Stimulated activated CD8-positive, alpha-beta memory T cell treated with anti-CD3 and anti-CD28 coated beads, Interleukin-15, amount 100 ng/mL, for 48 hours (primary cell): ENCODE measurements at places on chromosomes 5 and 9.

DNA sequence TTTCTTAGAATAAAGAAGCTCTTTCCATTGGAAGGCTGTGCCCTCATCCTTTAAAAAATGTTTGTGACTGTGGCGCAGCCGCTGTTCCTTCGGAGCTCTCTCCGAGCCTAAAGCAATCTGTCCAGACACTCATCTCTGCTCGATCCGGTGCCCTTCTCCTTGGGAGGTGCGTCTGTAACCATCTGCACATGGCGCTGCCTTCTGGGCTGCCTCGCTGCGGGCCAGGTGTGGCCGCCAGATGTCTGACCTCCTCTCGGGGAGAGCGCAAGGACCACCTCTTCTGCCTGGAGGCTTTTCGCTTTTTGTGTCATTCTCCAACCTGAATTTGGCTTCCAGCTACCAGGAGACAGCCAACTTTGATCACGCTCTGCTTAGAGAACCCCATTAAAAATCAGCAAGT lies 153.4 kb upstream of the PTCH1 start:
- DNase-seq: no peak

- DNase-seq: no peak
Measured at GRCh38 chr9:113879318-113879717, 3.2 kb downstream of the ZNF618 start.

- DNase-seq: no peak
Measured at GRCh38 chr5:10700516-10700915, 60.5 kb downstream of the DAP start.

- no peak for DNase-seq
Measured at GRCh38 chr9:121499427-121500164, at the start of gene GGTA1. Gene GGTA1 (minus strand): TSS chr9:121499844. CDS start chr9:121467922, 31,922 bp downstream.

GRCh38 chr5:135161221-135161620 lies 127.2 kb upstream of the PITX1 start:
- no peak for DNase-seq

DNA sequence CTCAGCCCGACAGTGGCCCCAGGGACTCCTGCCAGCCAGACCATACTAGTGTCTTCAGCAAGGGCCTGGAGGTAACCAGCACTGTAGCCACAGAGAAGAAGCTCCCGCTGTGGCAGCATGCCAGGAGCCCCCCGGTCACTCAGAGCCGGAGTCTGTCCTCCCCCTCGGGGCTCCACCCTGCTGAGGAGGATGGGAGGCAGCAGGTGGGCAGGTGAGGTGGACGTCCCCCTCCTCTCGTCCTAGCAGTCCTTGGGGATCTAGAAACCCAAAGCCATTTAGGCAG lies 28.0 kb upstream of the LRRC14B start:
- no peak for DNase-seq
